ENCODE measurements at places on chromosomes 2 and 18.
A peak's percentile ranks its signal among the peaks of the same experiment; 100 is the strongest.

- DNase-seq, result no peak
These were observed 47.5 kb upstream of the ASAP2 start for GRCh38 chr2:9158786-9159779.

DNA sequence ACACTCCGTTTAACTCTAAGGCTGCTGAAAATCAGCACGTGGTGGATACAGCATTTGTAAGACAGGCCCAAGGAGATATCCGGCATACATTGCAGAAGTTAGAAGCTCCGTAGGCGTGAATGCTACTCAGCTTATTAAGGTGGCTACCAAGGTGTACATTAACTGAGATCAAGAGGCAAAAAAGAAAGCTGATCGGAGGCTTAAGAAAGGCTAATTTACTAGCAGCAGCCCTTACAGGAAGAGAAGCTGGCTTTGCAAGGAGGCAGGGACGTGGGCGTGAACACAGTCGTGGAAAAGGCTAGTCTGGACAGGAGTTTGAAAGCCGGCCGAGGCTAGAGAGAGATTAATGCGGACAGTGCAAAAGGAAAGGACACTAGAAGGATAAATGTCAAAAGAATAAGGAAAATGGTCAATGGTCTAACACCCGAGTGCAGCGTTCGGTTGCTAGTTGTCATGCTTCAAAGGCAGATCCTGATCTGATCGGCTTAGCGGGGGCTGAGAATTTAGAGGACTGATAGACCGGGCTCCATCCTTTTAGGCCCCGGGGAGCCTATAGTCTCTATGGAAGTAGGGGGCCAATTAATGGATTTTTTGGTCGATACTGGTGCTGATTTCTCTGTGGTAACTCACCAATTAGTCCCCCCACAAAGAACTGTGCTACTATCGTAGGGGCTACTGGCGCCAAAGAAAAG is 45.6 kb upstream of the SELENOI start:
- no peak for DNase-seq

GRCh38 chr2:219704878-219705277 is 77.4 kb downstream of the SLC4A3 start:
- no peak for DNase-seq

- no peak for DNase-seq
These were observed 513.8 kb downstream of the ZEB2 start for GRCh38 chr2:144006139-144006538.

DNA sequence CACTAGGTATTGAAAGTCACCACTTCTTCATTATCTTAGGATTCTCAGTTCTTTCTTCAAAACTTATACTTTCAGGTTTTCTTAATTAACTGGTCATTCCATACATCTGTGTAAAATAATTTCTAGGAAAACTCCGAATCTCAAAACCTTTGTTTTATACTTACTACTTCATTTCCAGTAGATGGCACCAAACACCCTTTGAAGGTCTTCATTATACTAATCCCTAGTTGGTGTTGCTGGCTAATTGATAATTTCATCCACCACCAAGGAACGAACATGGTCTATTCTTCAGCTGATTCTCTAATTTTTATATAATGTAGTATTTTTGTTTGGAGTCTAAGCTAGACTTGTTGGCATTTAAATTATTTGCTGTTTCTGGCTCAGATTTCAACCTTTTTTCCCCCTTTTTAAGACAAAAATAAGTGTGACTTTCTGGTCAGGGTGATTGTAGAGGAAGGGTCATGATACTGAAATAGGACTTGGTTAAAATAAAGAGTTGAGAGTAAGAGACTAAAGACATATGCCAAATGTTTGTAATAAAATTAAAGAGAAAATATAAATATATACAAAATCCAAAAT is 2.8 kb upstream of the MXD1 start:
- peak; percentile 79 for DNase-seq

DNA sequence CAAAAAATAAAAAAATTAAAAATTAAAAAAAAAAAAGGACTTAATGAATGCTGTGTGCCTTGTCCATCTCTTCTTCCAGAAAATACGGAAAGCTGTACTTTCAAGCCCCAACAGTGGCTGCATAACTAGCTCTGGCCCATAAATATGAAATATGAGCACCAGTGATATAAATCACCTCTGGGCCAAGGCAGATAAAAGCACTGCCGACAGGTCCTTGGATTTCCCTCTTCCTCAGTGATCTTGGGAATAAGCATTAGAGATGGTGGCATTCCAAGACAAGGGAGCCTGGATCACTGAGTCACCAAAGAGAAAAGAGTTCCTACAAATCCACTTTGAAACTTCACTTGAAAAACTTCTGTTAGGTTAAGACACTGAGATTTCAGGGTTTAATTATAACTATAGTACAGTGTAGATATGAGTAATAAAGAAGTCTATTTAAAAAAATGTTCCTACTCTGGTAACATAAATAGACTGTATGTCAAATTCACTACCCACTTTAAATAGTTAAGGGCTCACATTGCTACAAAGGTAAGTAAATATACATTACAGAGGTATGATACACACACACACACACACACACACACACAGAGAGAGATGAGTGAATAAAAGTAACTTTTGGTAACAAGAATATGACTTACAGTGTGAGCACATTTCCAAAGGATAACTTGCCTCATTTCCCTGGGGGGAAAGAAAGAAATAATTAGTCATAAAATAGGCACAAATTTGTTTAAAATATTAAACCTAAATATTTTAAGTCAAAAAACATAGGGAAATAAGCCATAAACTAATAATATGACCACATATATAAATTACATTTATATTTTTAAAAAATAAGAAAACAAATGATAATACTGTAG is 35.6 kb downstream of the PPP3R1 start:
- DNase-seq, result no peak

- no peak for DNase-seq
These were observed 85.7 kb upstream of the FRZB start for GRCh38 chr2:182951948-182952663.
